ENCODE measurements at places on chromosomes 12 and 14.

DNA sequence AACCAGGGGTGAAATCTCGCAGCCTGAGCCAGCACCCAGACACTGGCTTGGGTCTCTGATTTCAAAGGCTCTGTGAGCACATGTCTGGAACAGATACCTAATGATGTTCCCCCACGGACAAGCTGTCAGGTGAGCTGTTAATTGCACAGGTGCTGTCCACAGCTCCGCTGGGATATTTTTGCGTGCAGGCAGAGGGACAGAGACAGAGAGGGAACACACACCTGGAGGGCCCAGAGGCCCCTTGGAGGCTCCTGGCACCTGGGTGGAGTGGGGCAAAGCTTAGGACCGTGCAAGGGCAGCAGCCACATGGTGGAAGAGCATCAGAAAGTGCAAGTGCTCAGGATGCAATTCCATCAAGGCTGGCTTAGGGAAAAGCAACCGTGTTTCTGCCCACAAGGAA lies 57.3 kb downstream of the ARL6IP4 start:
- DNase-seq, result no peak

DNA sequence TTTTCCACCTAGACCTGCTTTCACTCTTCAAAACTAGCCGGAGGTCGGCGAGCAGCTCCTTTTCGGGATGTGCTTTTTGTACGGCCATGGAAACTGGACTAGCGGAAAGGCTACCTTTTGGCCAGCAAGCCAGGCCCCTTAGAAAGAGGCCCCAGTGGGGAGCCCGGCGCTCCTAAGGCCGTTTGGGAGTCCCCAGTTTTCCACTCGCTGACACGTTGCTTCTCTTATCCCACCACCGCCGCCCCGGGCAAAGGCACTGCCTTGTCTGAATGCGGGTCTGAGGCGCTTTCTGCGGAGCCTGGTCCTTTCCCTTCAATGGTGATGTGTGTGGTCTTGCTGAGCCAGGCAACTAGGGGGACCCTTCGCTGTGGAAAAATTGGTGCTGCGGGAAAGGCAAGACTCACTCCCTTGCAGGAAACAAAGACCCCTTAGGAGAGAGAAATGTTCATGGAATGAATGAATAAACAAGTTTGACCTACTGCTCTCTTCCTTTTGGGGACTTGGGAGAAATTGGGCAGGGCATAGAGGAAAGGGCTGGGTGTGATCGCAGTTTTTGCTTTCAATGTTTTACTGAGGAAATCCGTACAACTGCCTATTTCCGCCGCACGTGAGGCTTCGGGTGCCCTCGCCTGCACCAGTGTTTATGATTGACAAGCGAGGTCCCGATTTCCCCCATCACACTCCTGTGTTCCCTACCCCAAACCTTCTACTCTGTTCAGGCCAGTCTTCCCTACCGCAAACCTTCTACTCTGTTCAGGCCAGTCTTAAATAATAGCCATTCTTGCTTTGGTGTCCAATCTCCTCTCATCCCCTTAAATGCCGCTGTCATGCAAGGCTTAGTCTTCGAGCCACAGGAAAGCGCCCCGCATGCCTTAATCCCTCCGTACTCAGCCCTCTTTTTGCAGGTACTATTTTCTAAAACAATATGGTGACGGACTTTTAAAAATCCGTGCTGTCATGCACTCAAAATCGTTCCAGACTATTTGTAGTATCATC lies 1.0 kb upstream of the SLC38A2 start:
- peak; percentile 52 for DNase-seq

- no peak for DNase-seq
Observed at GRCh38 chr12:118980407-118981014, 830 bp upstream of the SRRM4 start.

DNA sequence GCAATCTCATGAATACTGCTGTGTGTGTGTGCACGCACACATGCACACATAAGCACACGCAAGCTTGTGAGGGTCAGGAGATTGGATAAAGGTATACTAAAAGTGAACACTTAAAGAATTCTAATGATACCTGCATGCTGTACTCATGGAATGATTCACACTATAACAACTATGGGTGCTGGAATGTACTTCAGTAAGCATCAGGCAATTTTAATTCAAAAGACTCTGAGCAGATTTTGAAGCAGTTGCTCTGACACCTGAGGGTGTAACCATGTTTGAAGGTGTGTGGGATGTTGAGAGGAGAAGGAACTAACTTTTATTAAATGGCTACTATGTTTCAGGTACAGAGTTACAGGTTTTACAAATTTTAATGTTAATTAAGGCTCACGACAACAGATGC lies 61.6 kb downstream of the GARIN6 start:
- no peak for DNase-seq

DNA sequence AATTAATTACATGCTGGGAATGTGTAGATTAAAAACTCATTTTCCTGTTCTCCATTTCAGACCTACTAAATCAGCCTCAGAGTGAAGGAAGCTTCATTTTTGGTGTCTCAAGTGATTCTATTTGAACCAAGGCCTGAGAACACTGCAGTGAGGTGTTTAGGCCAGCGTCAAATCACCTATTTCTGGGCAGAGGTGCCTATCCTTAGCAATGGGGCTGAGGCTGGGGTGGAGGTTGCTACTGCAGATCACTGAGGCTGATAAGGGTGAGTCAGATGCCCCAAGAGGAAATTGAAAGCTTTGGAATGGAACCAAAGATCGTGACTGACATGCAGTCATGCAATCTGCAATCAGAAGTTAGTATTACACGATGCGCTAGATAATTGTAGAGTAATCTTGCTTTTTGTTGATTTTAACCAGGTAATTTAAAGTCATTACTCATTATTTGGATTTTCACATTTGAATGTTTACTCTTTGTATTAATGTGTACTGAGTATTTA lies 4.4 kb downstream of the TXNRD1 start:
- DNase-seq, result peak; percentile 92

DNA sequence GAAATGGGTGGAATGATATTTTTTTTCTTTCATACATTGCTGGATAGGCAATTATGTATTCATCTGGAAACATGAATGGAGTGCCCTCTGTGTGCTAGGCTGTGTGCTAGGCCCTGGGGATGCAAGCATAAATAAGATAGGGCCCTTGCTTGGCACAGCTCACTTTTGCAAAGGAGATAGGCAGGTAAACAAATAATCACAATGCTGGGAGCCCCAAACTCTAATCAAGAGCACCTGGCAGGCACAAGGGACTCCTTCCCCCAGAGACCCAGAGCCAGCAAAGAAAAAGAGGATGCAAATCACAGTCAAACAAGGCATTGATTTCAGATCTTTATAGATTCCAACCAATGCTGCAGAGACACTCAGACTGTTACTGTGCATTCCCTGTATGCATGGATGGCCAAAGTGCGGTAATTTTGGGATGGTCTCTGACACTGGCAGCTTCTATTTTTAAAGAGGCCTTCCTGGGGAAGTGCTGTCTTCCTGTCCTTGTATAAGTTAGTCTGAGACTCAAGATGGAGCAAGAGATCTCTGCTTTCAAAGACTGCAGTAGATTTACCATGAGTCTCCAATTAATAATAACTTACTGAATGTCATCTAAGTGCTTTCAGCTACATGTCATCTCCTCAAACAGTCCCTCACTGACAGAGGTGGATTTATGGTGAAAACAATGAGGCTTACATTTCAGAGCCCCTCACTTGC lies 45.1 kb upstream of the CPM start:
- no peak for DNase-seq

- no peak for DNase-seq
Observed at GRCh38 chr14:55665067-55665675, 85.2 kb downstream of the KTN1 start.

DNA sequence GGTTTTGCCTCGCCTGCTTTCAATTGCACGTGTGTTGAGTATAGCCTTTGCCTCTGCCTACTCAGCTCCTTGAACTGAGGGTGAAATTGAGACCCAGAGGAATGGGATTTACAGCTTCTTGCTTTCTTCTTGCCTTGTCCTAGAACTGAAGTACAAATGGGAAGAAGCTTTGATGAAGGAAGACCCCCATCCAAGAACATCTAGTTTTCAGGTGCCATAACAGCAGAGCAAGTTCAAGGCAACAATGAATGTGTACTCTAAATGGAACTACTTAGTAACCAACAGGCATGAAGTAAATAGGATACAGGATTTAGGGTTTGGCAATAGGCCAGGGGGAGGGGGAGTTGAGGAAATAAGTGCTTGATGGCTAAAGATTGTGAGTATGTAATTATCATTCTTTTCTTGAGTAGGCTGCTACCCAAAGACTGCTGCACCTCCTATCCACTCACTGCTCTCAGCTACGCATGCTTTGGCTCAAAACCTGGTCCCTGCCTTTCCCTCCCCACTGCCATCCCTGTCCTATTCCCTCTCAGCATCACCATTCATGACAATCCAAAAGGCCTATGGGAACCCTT lies 2.1 kb downstream of the GPX2 start:
- DNase-seq, result no peak

DNA sequence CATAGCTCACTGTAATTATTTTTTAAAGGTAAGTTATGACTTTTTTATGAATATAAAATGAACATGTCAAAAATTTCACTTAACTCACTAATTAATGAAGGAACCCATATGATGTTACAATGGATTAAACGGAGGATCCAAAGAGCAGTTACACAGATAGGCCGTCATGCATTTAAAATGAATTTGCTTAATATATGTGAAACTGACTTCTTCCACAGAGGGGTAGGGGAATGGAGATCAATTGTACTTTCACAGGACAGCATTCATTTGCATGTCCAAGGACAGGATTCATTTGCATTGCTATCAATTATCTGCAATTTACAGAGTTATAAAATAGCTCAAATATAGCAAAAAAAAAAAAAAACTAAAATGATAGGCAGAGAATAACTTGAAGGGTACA lies 6.6 kb upstream of the CRY1 start:
- DNase-seq, result no peak

DNA sequence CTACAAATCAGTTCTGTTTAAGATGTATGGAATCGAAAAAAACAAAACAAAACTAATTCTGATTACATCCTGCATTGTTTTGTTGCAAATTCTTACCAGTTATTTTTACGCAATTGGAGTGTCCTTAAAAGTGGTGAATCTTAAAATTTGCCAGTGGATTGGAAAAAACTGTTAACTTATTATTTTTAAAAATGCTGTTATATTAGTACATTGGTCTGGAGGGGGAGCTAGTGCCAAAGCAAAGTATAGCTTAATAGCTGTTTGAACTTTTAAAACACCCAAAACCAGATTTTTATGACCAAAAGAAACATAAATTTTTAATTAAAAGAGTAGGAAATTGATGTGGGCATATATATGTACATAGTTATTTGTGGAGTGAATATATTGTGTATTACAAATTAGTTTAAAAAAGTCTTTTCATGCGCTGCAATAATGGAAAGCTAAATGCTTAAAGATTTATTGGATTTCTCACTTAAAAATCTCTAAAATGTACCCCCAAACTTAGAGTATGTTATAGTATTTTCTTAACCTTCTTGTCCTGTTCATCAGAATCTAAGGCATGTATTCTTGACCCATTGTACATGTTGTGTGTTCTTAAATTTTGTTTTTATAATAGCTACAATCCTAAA lies 2.5 kb downstream of the FUT8 start:
- peak; percentile 18 for DNase-seq

DNA sequence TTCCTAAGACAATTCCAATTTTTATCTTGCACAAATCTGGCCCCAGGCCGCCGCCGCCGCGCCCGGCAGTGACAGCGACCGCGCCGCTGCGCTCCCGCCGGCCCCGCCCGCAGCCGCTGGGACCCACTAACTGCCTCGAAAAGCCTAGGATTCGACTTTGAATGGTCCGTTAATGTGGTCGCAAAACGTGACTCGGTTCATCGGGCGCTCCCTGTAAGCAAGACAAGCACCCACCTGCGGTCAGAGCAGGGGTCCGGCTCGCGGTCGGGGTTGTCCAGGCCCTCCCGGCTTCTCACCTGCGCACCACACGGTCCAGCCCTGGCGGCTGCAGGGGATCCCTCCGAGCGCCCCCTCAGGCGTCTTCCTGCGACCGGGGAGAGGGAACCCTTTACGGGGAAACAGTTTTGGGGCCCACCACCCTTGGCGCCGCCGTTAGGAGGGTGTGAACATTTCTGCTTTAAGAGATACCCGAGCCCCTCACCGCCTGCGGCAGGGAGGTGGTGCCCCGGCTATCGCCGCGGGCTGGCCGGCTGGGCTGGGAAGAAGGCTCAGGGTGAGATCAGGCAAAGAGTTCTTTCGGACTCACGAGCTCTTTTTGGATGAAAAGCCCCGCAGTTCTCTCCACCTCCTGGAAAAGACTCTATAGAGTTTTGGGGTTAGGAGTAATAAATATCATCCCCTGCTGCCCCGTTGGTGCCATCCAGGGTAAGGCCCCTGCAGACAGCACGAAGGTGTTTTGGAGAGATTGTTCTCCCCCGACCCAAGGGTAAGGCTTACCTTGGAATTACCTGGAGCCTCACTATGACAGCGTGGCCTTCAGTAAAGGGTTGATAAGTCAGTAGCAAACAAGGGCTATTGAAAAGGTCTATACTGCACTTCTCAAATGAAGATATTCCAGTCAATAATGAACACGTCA lies 13.6 kb upstream of the FOXJ2 start:
- DNase-seq, result peak; percentile 60

GRCh38 chr14:50854521-50854920 lies 17.3 kb upstream of the ABHD12B start:
- no peak for DNase-seq

GRCh38 chr14:22505309-22505696 lies 83.7 kb downstream of the DAD1 start:
- DNase-seq, result no peak

DNA sequence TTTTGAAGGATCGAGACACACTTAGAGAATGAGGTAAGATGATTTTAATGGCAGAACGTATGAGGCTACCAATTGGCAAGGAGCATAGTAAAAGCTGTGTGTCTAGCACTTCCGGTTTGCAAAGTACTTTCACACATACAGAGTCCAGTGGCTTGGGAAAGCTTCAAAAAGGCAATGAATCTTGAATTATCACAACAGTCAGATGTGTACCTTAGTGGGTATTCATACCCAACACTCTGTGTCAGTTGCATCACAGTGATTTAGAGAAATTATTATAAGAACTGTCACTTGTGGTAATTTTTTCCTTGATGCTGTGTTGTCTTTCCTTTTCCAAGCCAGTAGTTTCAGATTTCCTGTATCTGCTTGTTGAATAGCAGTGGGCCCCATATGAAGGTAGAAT lies 424.1 kb downstream of the PCNX1 start:
- no peak for DNase-seq

DNA sequence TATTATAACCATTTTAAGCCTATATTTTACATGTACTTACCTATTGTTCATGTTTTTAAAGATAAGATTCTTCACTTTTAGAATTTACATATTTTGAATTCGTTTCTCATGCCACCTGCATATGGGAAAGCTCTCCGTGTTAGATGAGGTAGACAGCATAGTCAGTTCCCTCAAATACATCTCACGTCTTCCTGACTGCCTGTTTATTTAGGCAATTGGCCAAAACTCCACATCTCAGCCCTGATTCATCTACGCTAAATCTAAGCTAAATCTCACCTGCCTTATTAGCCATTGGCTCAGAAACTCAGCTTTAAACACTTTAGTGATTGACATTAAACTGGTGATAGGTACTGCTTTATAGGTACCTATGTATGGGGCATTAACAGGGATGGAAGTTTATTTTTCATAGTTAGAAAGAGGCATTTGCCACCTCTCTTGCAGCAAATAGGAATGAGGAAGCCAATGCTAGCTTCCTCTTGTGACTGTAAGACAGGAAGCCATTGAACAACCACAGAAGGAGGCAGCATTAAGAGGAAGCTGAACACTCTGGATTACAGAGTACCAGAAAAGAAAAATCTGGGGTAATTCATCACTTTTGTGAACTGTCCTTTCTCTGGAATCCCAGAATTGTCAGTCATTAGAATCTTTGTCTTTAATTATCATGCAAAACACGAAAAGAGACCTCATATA lies 111.9 kb downstream of the LRFN5 start:
- DNase-seq, result peak; percentile 13

Data from HT1080 (cell line).